ENCODE measurements at places on chromosomes 1 and 21.
A peak's percentile ranks its signal among the peaks of the same experiment; 100 is the strongest.

DNA sequence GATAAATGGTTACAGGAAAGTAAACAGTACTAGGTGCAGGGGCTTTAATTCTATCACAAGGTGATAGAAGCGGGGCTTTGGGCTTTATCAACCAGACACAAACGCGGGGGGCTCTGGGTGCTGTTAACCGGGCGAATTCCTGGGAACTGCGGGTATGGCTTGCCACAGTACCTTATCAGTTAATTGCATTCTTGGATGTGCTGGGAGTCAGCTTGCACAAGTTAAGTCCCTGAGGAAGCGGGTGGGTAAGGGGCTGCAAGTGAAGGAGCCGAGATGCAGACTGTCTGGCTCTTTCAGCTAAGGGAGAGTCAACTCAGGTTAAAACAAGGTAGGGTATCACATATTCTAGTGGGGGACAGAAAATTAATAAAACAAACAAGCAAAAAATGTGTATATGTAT, 661 bp downstream of the GBP4 start:
- no peak for DNase-seq

- peak; percentile 19 for DNase-seq
Observed at GRCh38 chr1:203410182-203410900, 59.4 kb upstream of the FMOD start.

GRCh38 chr1:203536575-203536974, 42.6 kb downstream of the OPTC start:
- no peak for DNase-seq

DNA sequence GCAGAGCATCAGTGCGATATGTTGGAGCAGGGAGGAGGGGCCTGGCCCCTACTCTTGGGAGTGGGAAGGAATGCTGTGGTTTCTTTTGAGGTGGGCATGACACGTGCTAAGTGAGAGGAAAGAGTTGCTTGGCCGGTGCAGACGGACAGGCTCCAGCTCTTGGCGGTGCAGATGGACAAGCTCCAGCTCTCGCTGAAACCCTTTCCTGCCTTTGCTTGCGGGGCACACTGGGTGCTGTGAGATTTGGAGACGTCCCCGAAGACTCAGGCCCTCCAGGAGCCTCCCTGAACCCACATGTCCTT, 15.9 kb downstream of the PDXK start:
- DNase-seq = no peak

DNA sequence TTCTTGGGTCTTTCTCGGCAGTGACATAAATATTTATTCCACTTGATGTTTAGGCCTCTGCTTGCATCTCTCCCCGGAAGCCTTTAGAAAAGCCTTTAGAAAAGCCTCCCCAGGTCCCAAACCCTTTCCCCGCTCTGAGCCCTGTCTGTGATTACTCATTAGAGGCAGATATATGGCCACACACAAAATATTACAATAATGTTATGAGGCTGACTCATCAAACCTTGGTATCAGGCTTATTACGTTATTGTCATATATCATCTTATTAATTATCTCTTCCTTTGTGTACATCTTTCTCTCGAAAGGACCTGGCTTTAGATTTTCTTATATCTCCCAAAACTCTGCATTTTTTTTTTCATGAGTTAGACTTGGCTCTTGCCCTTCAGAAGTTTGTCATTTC, 69.5 kb downstream of the FGGY start:
- no peak for DNase-seq

- no peak for DNase-seq
Observed at GRCh38 chr1:223343692-223344091, 20.3 kb downstream of the SUSD4 start.

DNA sequence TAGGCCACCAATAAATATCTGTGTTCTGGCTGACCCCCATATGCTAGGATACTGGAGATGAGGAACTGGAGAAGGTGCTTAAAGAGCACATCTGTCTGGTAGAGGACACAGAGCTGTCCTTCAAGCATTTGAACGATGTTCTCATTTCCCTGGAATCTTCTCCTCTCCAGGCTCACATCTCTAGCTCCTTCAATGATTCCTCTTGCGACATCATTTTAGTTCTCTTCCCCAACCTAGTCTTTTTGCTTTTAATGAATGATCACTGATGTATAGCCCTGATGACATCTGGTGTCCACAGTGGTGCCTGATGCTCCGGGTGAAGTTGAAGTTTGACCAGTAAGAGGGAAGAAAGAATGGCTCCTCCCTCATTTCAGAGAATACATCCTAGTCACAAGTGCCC, 80.8 kb upstream of the UBE2U start:
- DNase-seq = no peak

- DNase-seq = no peak
Observed at GRCh38 chr1:6275826-6276782, 15.2 kb upstream of the GPR153 start.

DNA sequence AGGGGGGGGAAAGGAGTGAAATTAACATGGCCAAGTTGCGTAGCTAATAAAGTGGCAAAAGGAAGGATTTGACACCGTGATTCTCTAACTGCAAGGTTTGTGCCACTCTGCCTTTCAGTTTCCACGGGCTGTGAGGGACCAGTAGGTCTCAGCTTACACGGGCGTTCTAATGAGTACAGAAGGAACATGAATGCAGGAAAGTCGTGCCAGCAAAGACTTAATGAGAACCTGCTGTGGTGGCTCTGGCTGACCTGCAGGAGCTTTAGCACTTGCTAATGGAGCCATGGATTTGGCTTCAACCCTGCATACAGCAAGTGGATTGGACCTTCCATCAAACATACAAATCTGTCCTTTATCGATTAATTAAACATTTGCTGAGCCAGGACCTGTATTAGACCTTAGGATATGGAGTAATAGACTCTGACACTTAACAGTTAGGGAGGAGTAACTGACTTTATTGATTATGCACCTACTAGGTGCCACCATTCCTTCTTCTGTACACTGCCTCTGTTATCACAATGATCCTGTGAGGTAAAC, 15.1 kb upstream of the PITHD1 start:
- DNase-seq = peak; percentile 15

GRCh38 chr21:32844076-32844475, 72.5 kb upstream of the PAXBP1 start:
- no peak for DNase-seq

GRCh38 chr1:96804648-96805047, 83.1 kb downstream of the PTBP2 start:
- DNase-seq = no peak

DNA sequence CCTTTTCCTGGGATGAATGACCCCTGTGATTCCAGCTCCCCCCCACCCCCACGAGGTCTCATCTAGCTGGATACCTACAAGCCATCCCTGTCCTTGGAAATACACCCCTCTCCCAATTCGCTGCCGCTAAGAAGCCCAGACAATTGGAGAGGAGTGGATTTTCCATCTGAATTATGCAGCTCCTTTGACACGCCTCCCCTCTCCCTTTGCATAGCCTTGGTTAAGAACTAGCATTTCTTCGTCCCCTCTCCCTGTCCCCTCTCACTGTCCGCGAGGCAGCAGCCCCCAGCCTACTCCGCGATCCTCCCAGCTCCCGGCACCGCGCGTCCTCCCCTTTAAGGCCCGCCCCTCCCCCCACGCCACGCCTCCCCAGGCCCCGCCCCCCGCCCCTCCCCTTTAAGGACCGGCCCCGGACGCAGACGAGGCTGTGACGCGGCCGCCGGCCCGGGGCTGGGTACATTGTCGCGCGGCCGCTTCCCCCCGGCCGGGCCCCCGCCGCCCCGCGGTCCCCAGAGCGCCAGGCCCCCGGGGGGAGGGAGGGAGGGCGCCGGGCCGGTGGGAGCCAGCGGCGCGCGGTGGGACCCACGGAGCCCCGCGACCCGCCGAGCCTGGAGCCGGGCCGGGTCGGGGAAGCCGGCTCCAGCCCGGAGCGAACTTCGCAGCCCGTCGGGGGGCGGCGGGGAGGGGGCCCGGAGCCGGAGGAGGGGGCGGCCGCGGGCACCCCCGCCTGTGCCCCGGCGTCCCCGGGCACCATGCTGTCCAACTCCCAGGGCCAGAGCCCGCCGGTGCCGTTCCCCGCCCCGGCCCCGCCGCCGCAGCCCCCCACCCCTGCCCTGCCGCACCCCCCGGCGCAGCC, at the start of gene MAPKAPK2:
Gene MAPKAPK2, plus strand, starts transcription at position 428 of the 856 bp plus-strand sequence. Its CDS starts 325 bp downstream, at position 753.
- DNase-seq = peak; percentile 92

DNA sequence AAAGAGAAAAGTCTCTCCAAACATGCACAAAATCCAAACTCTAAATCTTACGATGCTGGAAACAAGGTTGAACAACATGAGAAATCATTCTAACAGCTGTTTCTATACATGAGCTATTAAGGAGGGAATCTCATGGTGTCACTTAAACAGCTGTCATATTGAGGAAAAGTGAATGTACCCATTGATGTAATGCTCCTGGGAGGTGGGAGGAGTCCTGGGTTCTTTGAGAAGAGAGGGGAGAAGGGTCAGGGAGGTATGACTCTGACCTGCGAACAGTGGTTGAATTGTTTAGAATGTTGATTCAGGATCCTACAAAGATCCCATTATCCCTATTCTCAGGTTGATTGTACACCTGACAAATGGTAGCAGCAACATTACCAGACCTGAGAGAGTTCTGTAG, 49.3 kb downstream of the ZC3H11B start:
- DNase-seq = peak; percentile 86

GRCh38 chr1:241156231-241156965, 200.6 kb downstream of the RGS7 start:
- peak; percentile 90 for DNase-seq

- DNase-seq = no peak
Observed at GRCh38 chr21:36549470-36549869, 69.5 kb upstream of the CLDN14 start.

- DNase-seq = no peak
Observed at GRCh38 chr1:17215545-17215890, 10.6 kb downstream of the PADI1 start.

DNA sequence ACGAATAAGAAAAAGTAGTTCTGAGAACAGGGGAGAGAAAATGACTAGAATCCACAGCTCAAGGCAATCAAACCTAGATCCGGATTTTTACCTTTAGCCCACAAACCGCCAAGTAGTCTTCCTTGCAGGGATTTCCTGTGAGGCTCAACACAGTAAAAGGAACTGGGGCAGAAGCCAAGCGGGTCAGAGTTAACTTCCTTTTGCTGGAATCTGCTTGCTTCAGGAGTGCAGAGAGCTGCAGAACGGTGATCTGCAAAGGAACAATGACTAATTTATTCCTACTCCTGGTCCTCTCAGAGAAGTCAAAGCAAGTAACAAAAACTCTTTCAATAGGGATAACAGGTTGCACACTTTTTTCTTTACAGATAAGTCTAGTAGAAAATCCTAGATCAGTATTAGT, 53.4 kb downstream of the UBR4 start:
- DNase-seq = no peak

GRCh38 chr21:33261635-33262034, 4.5 kb upstream of the IL10RB start:
- DNase-seq = no peak

- no peak for DNase-seq
Observed at GRCh38 chr1:167061073-167061464, 29.1 kb downstream of the GPA33 start.
